ENCODE measurements at places on chromosomes 16 and 17.
A peak's percentile ranks its signal among the peaks of the same experiment; 100 is the strongest.

- peak; percentile 39 for DNase-seq
Measured at GRCh38 chr16:87062569-87063442, 254.4 kb downstream of the C16orf95 start.

DNA sequence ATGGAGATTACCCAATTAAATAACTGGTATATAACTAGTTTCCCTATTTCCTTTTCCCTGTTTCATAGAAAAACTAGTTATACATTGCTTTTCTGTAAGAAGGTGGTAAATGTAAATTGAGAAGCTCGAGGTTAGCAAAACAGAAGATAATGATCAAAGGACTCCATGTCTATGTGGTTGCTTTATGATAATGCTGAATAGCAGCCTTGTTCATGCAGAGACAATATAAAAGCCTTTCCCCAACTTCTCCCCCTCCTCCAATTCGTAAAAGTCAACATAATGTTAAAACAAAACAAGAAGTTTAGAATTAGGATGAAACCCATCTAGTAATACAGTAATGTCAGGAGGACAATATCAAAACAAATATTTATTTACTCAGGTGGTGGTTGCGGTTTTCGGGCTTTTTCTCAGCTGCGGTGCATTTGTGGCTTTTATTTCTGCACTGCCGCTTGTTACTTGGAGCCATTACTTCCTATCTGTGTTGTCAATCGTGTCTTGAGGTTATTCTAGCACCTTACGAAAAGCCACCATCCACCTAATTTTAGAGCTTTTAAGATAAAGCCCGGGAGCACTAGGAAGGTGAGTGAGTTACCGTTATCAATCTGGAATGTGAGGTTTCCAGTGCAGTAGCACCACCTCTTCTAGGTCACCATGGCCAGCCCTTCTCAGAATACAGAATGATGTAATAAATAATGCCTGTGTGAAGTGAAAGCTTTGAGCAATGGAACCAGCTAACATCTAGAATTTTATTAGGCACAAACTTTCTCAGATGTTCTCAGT is 297.5 kb downstream of the CDH13 start:
- peak; percentile 34 for DNase-seq

DNA sequence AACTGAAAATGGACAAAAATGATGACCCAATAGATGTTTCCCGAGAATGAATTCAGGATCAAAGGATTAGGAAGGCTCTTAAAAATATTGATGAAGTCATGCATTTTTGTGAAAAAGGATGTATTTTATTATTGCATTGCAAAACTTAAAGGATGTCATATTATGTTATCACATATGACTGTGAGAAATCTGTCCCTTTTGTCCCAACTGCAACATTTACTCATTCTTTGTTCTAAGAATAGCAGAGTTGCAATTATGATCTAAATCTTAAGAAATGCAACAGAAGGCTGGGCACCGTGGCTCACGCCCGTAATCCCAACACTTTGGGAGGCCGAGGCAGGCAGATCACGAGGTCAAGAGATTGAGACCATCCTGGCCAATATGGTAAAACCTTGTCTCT is 13.1 kb upstream of the MYH13 start:
- DNase-seq, result no peak

DNA sequence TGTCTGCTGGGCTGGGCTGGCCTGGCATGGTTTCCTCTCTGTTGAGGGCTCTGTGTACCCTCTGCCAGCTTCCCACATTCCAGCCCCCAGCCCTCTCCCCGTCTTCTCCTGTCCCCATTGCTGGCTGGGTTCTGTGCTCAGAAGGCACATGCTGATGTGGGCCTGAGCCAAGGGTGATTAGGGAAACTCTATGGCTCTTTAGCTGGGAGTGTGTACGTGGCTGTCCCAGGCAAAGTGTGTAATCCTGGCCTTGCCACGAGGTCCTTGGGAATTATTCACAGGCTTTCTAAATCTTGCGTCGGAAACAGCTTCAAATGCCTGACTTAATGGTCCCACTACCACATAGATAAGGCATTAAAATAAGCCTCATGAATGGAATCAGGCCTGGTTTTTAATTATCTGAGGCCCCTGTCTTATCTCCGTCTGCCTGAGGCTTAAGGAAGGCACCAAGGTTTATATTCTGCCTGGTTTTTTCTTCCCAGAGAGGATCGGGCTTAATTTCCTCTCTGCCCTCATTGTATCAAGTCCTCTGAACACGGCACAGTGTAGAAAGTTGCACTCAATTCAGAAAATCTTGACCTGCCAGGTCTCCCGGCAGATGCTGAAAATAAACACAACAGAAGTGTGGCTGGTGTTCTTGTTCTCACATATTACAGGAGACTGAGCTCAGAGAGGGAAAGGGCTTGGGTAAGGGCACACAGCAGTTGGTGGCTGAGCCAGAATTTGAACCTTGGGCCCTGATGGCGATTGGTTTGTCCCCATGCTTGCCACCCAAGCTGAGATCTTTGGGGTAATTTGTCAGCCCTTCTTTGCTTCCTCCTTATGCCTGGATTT is 52.9 kb upstream of the LGALS9 start:
- no peak for DNase-seq

GRCh38 chr17:81527591-81528383 is at the start of gene FSCN2:
FSCN2 (plus strand) TSS chr17:81528377; CDS start chr17:81528532, 155 bp downstream.
- DNase-seq, result no peak

DNA sequence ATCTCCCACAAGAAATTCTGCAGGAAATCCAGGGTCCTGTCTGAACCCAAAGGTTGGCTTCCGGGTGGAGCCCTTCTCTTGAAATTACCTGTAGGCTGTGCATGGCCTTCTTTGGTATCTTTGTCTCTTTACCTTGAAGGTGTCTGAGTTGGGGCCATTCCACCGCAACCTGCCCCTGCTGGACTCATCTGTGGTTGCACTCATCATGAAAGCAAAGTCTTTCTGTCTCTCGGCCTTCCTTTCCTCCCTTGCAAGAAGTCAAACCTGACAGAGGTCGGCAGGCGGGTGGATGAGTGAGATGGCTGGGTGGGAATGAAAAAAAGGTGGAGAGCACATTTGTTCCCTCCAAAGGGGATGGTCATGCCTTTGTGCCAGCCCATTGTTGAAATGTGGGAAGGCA is 25.1 kb downstream of the SALL1 start:
- no peak for DNase-seq

GRCh38 chr16:35506018-35506897 is 2046.8 kb downstream of the TP53TG3F start:
- no peak for DNase-seq

- no peak for DNase-seq
Measured at GRCh38 chr16:12754824-12755543, 48.7 kb downstream of the CPPED1 start.

GRCh38 chr17:82267575-82268379 is 5.7 kb downstream of the CSNK1D start:
- no peak for DNase-seq

All from CD4-positive, alpha-beta T cell treated with Interleukin-10 for 1 hour (primary cell).